NCI-H2081 (cell line): ENCODE measurements at places on chromosomes 12 and 14.
A peak's percentile ranks its signal among the peaks of the same experiment; 100 is the strongest.

- no peak for DNase-seq
Measured at GRCh38 chr14:24673534-24674203, 39.7 kb upstream of the GZMB start.

- no peak for DNase-seq
Measured at GRCh38 chr12:124487834-124488165, 79.6 kb downstream of the NCOR2 start.

- DNase-seq, result peak; percentile 29
Measured at GRCh38 chr14:70097576-70098249, 91.0 kb downstream of the SLC8A3 start.

GRCh38 chr12:106692896-106693820 is 81.3 kb upstream of the RIC8B start:
- no peak for DNase-seq

DNA sequence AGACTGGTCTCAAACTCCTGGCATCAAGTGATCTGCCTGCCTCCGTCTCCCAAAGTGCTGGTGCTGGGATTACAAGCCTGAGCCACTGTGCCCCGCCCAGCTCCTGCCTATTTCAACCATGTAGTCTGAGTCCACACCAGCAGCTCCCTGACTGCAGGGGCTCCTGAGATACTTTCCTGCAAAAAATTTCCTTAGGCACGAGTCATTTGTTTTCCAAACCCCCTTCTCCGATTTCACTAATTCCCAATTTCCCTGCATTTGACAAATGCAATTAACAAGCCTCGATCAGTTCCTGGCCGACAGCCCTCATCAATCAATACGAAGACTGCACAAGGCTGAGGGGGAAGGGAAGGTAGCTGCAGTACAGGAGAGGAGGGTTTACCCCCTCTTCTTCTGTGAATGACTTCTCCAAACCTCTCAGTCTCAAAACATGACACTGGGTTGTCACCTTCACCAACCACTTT is 10.1 kb downstream of the PSMB5 start:
- DNase-seq, result no peak

DNA sequence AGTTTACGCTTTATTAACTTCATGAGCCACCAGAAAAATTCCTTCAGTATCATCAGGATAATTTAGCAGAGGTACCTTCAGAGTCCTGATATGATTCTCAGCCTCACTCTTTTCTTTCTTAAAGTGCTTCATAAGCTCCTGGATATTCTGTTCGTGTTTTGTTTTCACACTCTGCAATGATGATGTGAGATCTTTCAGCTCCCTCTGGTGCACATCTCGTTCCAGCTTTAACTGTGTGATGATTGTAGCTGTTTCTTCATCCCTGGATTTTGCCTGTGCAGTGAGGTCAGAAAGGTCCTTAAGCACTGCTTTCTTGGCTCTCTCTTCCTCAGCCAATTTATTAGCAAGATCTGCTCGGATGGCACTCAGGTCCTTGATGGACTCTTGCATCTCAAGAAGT is 156.7 kb downstream of the CEP128 start:
- DNase-seq, result no peak
